Stimulated activated CD4-positive, alpha-beta T cell treated with anti-CD3 and anti-CD28 coated beads, Interleukin-1b, Interleukin-23, amount 100 ng/mL, for 1 hour (primary cell): ENCODE measurements at places on chromosomes 4 and X.

DNA sequence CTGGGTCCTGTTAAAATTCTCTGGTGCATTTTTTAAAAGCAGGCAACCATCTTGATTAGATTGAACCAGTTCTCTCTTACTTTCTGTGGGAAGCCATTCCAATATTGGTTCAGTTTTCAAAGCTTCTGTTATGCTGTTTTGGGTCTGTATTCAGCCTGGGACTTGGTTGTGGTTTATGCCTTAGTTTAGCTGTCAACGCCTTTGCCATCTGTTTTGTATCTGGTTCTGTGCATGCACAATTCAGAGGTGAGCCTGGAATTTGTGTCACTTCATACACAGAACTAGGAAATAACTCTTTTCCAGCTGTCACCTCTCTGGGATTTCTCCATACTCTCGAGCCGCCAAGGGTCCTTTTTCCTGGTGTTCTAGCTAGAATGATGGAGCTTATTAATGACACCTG, 46.2 kb downstream of the STAP1 start:
- DNase-seq, result no peak

DNA sequence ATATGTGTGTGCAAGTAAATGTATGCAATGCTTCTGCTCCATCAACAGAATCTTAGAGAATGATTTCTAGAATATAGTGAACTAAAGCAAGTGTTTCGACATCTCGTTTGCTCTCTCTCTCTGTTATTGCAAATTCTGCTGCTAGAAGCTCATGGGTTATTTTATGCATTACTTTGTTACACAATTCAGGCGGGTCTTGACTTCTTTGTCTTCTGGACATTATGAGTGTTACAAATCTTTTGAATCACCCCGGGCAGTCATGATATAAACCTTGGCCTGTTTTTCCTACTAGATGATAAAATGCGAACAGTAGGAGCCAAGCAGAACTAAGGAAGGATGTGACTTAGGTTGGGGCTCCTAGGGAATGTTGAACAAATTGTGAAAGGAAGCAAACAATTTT, 166.4 kb upstream of the SFRP2 start:
- no peak for DNase-seq

DNA sequence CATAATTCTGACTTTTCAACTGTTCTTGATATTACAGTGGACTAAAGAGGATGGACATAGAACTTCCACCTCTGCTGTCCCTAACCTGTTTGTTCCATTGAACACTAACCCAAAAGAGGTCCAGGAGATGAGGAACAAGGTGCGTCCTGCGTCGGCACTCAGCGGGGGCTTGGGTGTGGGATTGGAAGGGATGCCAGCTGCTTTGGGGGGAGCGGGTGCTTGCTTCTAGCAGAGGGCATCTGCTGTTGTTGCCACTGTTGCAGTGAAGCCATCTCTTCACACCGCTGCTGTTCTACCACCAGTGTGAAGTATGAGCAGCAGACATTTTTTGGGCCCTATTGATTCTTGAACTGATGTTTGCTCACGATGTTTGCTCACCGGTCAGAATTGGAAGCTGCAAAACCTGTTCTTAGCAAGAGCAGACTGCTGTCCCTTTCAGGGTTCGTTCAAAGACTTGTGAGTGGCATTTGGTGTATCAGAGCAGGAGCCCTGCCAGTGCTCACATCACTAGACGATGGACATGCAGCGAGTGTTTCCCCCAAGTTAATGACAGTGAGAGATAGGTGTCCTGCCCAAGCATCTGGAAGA, 55.4 kb downstream of the NOP14 start:
- DNase-seq, result no peak

DNA sequence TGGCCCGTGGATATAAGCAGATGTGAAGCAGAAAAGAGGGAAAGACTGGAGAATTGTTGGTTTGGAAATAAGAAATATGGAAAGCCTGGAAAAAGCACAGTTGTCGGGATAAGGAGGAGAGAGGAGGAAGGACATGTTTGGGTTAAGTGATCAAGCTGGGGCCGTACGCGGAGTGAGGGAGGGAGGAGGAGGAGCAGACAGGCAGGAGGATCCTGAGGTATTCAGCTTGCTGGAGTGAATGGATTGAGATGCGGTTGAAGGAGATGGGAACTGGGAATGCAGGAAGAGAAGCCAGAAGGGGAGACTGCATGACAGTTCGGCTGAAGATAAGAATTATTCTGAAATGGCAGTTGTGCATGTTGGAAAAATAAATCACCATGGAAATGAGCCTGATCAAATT, 21.2 kb downstream of the ZFP42 start:
- no peak for DNase-seq

- DNase-seq, result no peak
Measured at GRCh38 chr4:67697860-67698687, 2.9 kb downstream of the UBA6 start.

GRCh38 chr4:175646802-175647201, 165.3 kb downstream of the GPM6A start:
- no peak for DNase-seq

DNA sequence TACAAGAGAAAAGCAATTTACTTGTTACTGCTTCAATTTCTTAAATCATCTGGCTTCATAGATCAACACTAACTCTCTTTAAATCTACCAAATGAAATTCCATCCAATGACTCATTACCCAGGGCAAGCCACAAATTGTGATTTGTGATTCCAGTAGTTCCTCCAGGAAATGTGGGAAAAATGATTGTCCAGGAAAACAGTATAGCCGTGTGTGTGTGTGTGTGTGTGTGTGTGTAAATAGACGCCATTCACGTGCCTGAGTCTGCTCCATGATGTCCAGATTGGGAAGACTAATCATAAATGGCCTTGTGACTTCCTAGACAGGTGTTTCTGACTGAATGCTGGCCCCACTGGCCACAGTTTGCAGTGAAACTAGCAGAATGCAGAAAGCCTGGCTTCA, 121.3 kb downstream of the HS6ST2 start:
- DNase-seq, result no peak

GRCh38 chrX:29143356-29143755, 556.1 kb downstream of the IL1RAPL1 start:
- DNase-seq, result no peak

- no peak for DNase-seq
Measured at GRCh38 chrX:30965767-30966166, 76.7 kb upstream of the TAB3 start.

GRCh38 chr4:171573181-171573580, 240.0 kb upstream of the GALNTL6 start:
- no peak for DNase-seq

DNA sequence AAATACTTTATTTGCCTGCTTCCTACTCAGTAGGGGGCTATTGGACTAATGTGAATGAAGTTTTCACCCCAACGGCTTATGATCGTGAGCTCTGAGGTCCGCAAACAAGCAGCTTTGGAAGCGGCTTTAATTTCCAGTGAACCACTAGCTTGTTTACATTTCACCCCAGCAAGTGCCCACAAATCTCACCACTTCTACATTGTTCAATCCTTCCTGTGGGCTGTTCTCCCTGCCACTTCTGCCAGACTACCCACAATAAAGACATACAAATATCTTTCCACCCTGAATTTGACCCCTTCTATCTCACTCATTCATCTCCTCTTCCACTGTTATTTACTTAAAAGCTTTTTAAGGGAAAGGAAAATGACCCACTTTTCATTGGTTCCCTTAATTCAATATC, 98.0 kb downstream of the CDS1 start:
- no peak for DNase-seq

GRCh38 chr4:152115794-152116193, 355.0 kb upstream of the GATB start:
- DNase-seq, result no peak

- DNase-seq, result no peak
Measured at GRCh38 chrX:143781103-143781502, 60.6 kb upstream of the SPANXN2 start.

GRCh38 chr4:99324979-99325378, 3.8 kb upstream of the ADH1B start:
- no peak for DNase-seq

DNA sequence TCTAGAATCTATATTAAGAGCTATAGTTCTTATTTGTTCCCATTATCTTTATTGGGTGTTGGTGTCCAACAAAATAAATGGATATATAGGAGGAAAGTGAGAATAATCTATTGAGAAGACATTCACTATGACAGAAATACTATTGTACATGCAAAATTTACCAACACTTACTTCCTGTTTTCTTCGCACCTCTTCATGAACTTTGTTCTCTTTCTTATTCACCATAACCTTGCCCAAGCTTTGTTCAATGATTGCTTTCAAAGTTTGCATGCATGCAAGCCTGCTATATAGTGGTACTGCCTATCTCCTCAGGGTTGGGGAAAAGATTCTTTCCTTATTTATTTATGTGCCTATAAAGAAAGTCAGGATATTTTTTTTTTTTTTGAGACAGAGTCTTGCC, 176.4 kb upstream of the JADE1 start:
- no peak for DNase-seq

DNA sequence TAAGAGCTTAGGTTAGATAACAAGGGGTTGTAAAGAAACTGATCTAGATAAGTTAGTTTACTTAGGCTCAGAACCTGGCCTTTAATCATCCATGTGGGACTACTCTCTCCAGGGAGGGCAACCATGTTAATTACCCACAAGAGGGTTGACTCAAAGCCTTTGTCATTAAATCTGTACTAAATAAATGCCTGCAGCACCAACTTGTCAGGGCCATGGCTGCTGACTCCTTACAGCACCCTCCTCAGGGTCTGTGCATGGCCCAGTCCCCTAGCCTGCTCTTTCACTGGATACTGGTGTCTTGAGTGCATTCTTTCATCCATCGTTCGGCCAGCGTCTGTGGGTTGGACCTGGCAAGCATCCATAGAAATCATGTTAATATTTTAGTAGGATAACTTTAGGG, 34.7 kb downstream of the CASP3 start:
- no peak for DNase-seq

DNA sequence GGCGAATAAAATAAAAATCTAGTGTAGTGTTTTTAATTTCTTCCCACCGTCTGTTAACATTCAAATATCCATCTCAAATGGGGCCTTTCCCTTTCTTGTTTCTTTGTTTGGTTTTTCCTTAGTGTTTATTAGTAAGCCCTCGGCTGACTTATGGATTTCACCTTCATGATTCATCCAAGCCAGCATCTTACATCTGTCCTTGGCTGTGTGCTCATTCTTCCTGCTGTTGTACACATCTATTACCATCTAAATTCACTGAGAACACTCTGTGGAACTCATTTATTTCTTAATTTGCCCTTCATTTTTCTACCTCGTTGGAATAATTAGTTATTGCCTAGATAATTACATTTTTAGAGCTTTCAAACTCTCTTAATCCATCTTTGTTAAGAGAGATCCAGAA, 84.9 kb downstream of the SPCS3 start:
- DNase-seq, result no peak

DNA sequence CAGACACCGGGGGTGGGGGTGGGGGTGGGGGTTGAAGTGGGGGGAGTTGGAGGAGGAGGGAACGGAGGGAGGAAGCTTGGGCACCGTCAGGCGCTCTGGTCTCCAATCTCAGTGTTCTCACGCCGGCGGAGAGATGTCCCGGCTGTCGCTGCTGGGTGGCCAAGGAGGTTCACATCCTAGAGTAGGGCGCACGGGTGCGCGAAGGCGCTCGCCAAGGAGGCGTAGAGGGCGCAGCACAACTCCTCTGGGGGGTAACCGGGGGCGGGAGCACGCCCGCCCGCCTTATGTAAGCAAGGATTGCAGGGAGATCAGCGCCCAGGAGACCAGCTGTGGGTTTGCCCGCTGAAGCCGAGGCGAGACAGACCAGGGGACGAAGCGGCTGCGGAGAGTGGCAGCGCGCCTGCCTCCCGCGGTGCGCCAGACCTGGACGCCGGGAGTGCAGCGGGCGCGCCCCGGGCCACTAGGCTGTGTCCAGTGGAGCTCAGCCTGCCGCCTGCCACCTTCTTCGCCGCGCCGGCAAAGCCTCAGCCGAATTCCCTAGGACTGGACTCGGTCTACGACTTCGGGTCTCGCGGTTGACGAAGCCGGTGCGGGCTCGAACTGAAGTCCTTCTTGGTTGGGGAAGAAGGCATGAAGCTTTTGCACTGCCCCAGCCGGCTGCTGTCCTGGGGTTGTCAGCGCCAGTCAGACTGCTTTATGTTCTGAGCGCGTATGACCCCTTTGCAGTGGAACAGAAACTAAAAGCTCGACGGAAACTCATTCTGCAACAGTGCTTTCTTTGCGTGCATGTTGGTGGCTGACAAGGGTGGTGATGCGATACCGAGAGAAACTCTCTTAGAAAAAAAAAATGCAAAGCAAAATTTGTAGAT, 707 bp upstream of the UNC5C start:
- no peak for DNase-seq

- no peak for DNase-seq
Measured at GRCh38 chrX:150958177-150958576, 25.0 kb upstream of the HMGB3 start.

- no peak for DNase-seq
Measured at GRCh38 chr4:123338715-123339114, 57.9 kb upstream of the SPRY1 start.
